Left renal pelvis (tissue), 4 donors: ENCODE measurements at places on chromosomes 4 and X.

- no peak for DNase-seq
Observed at GRCh38 chr4:4871573-4872313, 12.3 kb downstream of the MSX1 start.

- DNase-seq = no peak
Observed at GRCh38 chr4:13325744-13326143, 158.4 kb downstream of the RAB28 start.

DNA sequence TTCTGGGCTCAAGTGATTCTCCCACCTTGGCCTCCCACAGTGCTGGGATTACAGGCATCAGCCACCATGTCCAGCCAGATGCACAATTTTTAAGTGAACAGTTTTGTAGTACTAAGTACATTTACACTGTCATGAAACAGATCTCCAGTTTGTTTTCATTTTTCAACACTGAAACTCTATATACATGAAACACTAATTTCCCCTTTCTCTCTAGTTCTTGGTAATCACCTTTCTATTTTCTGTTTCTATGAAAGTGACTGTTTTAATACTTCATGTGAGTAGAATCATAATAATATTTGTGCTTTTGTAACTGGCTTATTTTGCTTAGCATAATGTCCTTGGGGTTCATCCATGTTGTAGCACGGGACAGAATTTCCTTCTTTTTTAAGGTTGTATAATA, 237.4 kb downstream of the CAMK2D start:
- DNase-seq = no peak

DNA sequence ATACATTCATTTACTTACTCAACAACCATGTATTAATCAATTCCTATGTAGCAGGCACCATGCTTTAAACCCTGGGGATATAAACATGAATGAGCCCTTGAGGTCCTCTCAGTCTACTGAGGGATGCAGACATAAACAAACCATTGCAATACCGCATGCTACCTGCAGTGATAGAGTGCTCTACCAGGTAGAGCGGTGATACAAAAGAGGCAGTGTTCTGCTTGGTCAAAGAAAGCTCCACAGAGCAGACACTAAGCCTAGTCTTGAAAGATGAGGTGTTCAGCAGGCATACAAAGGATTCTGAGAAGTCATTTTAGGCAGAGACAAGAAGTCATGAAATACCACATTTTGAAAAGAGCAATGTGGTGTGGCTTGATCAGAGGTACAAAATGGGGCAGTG, 26.9 kb upstream of the AMOT start:
- DNase-seq = no peak

DNA sequence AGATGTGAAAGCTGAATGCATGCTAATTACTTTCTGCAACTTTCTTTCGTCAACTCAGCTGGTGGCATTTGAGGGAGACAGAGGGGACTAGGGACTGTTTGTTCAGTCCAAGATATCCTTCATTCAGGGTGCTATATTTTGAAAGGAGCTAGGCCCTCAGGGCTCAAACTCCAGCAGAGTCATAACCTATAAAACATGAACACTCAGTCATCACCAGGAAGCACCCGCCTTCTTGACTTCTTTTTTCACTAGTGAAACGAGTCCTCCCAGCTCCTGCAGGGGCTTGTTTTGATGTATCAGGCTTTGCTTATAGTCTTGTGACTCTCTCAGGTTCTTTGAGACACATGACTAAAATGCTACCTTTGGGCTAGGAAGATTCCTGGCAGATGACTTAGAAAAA, 230.6 kb downstream of the PCDH7 start:
- no peak for DNase-seq

GRCh38 chrX:9456250-9457074, 8.4 kb upstream of the TBL1X start:
- no peak for DNase-seq

DNA sequence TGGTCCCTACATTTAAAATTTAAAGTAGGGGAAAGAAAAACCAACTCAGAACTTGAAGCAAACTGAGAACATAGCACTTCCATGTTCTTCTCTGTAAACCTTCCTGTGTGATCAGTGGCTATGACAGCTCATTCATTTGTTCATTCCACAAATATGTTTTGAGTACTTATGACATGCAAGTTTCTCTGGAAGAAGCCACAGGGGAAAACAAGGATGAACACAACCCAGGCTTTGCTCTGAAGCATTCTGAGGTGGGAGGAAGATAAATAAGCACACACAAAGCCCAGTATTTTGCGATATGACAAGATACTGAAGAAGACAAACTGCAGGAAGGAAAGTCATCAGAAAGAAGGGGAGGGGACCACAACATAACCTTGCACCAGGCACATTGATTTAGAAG, 96.4 kb downstream of the CHIC2 start:
- no peak for DNase-seq
